HT1080 (cell line): ENCODE measurements at places on chromosomes 7 and 10. TPM values are rescaled to one million over a fixed set of nuclear protein-coding genes. Genes with fewer than 3 reads are reported as not detected.

LIPF gene
- total RNA-seq, result not detected in 2 replicates

SPDYE16 gene
- not detected in 2 replicates for total RNA-seq

SMC3 gene
- 36.9 and 38.5 TPM in 2 replicates for total RNA-seq

GBX1 gene
- total RNA-seq, result not detected in 2 replicates

CALML5 gene
- total RNA-seq, result 1.4 TPM in 1 of 2 replicates, not detected in the other

CALY gene
- total RNA-seq, result 1.7 TPM in 1 of 2 replicates, not detected in the other

RSU1 gene
- total RNA-seq, result 42.5 and 69.9 TPM in 2 replicates

OR2A2 gene
- total RNA-seq, result not detected in 2 replicates

INMT gene
- not detected in 2 replicates for total RNA-seq

R3HCC1L gene
- 12.1 and 14.3 TPM in 2 replicates for total RNA-seq

SLC26A3 gene
- not detected in 2 replicates for total RNA-seq

DNA sequence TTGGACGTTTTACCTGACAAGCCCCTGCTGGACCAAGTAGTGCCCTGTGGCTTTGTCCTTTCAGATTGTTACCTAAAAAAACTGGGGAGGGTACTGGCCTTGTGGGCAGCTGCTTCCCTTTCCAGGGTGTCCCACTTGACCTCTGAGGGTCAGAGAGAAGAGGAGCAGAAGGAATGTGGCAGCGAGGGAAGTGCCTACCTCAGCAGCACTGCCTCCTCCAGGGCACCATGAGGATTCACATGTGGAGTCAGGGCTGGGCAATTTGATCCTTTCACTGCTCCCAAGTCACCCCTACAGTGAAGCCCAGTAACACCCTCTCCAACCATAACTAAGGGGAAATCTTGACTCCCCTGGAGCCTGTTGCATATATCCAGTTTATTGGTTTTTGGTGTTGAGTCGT is 64.6 kb downstream of the ITGB1 start:
- peak; percentile 17 for DNase-seq

DNA sequence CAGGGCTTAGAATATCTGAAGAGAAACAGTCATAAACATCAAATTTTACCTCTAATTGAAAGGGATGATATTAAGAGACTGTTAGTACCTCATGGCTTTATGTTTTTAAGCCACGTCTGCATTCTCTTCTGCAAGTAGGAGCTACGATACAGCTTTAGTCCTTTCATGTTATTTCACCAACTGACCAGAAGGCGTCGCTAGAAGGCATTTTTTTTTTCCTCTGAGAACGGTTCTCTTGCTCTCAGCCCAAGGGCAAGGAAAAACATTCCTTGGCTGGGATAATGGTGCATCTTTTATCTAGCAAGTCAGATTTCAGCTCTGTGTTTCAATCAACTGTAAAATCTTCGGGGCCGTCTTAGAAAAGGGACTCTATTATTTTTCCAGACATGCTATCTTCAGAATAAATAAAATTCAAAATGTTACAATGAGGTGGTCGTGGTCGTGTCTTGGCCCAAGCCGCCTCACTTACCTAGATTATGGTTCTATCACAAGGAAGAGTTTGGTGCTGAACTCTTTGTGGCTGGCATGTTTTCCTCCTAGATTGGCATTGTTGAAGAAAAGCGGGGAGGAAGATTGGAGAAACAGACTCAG is 41.6 kb upstream of the LYZL2 start:
- DNase-seq, result peak; percentile 65

DNA sequence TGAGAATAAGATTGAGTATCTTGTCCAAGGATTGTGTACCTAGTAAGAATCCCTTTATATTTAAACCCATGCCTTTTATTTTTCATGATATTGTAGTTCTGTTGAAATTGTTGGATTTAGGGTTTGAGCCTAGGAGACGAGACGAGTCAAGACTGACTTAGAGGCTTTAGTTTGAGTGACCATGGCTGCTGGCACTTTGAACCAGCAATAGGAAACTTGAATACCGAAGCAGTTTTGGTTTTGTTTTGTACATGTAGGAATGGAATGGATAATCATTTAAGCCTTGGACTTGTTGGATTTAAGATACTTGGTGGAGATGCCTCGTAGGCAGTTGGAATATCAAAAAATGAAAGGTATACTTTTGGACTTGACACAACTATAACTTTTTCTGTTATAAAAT is 229.0 kb downstream of the BICC1 start:
- no peak for DNase-seq

GRCh38 chr7:69791739-69792138 is 193.5 kb downstream of the AUTS2 start:
- no peak for DNase-seq

GRCh38 chr7:14389595-14389994 is 400.1 kb upstream of the ETV1 start:
- no peak for DNase-seq

GRCh38 chr7:30694218-30694745 is 12.0 kb upstream of the CRHR2 start:
- DNase-seq, result no peak

DNA sequence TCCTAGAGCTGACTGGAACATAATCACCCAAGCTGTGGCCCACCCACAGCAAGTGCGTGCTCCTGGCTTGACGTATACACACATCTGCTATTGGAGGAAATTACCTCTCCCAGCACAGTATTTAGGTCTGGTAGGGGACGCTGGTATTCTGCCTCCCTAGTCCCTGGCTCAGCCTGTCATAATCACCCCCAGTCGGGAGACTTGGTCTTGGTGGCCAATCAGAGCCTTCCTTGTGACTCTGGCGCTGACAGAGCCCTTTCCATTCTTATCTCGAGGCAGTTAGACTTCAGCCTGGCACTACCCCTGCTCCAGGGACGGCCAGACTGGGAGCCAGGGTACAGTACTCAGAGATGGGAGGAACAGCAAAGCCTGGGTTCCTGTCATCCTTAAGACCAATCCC is 14.3 kb upstream of the PRKAG2 start:
- no peak for DNase-seq

- DNase-seq, result no peak
Observed at GRCh38 chr7:1366801-1367405, 92.4 kb downstream of the MICALL2 start.

DNA sequence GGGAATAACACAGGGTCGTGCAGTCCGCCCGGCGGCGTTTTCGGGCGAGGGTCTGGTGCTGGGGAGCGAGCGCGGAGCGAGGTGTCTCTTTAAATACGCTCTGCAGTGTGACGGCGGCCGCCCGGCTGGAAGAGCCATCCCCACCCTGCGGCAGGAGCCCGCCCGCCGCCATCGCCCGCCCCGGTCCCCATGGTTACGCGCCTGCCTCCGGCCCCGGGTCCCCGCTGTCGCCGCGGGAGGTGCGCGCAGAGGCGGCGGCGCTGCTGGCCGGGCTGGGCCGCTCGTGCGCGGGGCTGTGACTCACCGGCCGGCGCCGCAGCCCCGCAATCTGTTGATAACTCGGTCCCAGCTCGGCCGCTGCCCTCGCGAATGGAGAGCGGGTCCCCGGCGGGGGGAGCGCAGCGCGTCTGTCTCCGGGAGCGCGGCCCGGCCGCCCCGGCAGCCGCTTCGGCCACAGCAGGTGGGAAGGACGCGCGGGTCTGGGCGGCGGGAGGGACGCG is at the start of gene ADGRA1:
Gene ADGRA1, plus strand, starts transcription at position 246 of the 500 bp plus-strand sequence. CDS start 986 bp downstream, outside the sequence.
- DNase-seq, result no peak

- no peak for DNase-seq
Observed at GRCh38 chr10:96688789-96689188, 31.5 kb downstream of the PIK3AP1 start.

DNA sequence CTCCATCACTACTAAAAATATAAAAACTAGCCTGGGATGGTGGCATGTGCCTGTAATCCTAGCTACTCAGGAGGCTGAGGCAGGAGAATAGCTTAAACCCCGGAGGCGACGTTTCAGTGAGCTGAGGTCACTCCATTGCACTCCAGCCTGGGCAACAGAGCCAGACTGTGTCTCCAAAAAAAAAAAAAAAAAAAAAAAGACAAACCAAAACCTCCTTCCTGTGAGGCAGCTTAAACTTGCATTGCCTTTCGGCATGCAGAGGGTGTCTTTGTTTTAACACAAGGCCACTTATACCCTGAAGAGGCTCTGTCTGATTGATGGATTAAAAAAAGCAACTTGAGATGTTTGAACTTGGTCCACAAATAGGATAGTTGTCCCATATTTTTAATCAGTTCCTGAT is 128.4 kb upstream of the RSU1 start:
- no peak for DNase-seq

GRCh38 chr10:111478651-111479050 is 401.8 kb downstream of the ADRA2A start:
- no peak for DNase-seq

GRCh38 chr7:103101543-103101942 is 26.6 kb downstream of the ARMC10 start:
- DNase-seq, result no peak

DNA sequence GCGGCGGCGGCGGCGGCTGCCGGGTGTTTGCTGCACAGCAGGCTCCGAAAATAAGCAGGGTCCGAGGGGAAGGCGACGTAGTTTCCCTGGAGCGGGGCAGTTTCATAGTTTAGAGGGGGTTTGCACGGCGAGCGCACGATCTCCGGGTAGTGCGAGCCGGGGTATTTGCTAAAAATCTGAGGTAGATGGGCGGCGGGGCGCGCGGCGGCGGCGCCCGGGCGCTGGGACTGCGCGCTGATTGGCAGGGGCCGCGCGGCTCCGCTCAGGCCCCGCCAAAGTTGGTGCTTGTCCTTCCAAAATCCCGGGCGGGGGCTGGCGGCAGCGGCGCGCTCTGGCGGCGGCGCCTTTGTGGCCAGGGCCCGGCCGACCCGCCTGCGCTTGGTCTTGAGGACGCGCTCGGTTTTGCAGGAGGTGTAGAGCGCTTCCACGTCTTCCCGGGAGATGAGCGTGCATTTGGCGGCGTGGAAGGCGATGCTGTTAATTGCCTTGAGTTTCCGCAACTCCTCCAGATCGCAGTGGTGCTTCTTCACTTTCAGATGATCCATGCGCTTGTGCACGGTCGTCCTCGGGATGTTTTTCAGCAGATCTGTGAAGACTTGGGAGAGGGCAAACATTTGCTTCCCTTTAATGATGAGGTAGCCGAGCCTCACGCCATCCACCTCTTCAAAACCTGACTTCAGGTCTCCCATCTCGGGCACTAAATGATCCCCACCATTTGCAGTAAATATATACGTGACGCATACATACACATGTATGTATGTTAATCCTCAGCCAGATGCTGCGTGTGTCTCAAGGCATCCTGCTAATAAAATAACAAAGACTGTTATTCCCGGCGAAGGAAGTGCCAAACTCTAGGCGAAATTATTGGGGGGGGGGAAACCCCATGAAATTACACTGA is 8.1 kb downstream of the SKIDA1 start:
- peak; percentile 52 for DNase-seq

DNA sequence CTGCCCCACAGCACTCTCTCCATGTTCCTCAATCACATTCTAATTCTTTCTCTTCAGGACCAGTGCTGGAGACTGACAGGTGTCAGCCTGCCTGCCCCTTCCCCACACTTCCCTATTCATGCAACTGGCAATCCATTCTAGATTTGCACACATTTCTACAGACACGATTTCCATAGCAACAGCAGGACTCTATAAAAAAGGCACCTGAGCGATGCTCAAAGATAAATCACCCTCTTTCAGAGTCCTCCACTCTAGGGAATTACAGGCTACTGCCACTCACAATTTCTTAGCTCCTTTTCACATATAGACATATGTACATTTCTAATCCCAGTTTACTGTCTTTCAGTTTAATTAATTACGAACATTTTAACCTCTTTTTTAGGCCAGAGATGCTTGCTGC is 118.1 kb upstream of the ANKRD1 start:
- no peak for DNase-seq

GRCh38 chr7:3832199-3832598 is 531.1 kb downstream of the SDK1 start:
- DNase-seq, result no peak

DNA sequence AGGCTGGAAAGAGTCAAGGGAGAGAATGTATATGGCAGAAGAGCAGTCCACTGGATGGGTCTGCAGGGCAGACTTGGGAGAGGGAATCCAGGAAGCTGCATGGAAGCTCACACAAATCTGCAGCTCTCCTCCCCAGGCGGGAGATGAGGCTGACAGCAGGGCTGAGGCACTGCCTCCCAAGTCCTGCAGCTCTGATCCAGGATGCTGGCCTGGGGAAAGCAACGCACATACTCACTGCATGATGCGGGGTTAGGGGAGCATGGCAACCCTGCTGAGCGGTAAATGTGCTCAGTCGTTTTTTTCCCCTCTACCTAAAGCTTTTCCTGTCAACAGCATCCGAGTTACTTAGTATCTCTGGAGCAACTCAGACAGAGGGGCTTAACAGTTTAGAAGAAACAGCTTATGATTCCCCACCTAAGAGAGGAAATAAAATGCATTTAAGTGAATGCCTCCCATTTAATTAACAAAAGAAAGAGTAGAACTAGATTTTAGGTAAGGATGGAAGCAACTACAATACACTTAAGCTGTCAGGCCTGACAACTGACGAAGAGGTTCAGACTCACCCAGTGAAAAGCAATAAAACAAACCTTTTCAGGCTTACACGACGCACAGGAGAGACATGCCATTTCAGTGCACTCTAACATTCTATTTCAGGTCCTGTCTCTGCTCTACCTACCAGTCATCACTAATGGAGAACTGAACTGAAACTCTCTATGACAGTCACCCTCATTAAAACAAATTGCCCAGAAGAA is 37.0 kb downstream of the CHCHD3 start:
- DNase-seq, result no peak

DNA sequence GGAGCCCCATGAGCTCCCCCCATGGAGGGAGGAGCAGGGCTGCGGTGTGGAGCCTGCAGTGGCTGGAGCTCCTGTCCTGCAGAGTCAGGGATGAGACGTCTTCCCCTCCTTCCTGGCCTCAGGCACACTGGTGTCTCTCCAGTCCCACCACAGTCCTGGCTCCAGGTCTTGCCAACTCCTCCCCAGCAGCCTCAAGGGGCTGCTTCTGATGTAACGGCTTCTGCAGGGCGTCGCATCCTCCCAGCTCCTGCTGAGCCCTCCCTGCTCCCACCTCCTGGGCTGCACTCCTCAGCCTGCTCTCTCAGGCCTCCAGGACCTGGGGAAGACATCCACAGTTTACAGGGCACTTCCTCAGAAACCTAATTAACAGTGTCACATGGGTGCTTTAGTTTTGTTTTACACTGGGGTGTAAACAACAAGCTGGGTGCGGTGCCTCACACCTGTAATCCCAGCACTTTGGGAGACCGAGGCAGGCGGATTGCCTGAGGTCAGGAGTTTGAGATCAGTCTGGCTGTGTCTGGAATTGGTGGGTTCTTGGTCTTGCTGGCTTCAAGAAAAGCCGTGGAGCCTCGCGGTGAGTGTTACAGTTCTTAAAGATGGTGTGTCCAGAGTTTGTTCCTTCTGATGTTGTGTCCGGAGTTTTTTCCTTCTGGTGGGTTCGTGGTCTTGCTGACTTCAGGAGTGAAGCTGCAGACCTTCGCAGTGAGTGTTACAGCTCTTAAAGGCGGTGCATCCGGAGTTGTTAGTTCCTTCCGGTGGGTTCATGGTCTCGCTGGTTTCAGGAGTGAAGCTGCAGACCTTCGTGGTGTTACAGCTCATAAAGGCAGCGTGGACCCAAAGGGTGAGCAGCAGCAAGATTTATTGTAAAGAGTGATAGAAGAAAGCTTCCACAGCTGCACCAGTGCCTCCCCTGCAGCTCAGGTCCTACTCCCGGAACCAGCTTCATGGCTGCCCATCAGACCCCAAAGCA is 95.0 kb downstream of the PAXIP1 start:
- DNase-seq, result no peak

DNA sequence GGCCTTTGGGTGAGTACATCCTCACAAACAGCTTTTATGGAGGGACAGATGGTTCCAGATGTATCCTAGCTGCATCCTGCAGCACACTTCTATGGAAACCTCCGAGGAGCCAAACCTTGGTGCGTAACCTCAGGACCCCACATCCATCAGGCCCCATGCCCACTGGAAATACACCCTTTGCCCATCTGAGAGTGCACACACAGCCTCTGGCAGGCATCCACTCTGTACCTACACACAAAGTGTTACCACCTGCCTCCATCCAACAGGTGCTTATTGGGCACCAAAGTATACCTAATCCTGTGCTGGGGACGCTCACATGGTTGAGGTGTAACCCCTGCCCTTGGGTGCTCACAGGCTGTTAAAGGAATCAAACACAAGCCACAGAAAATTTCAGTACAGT is 117.9 kb downstream of the ADCY1 start:
- DNase-seq, result no peak
